Urinary bladder (tissue), 4 donors: ENCODE measurements at places on chromosomes 6 and 20. TPM values are rescaled to one million over a fixed set of nuclear protein-coding genes. Genes with fewer than 3 reads are reported as not detected.

The OPRM1 gene
- polyA plus RNA-seq: 0.09 TPM

The COL19A1 gene
- polyA plus RNA-seq: 4.6 TPM

- no peak for DNase-seq
These were observed 31.7 kb upstream of the CCN5 start for GRCh38 chr20:44683263-44684046.

The PDYN gene
- polyA plus RNA-seq: not detected

DNA sequence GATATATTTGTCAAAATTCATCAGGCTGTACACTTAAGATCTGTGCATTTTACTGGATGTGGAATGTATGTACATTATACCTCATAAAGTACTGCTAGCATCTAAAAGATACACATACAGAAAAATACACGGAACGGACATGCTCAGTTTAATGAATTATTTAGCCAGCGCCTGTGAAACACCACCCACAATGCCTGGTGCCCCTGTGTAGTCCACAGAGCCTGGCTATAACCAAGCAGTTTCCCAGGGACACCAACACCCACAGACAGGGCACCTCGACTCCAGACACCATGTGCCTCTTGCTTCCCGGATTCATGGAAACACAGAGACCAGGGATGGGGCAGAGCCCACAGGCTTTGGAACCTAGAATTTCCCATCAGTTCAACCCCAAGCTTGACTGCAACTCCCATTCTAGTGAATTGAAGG lies 17.4 kb upstream of the ARMC12 start:
- DNase-seq: no peak

- DNase-seq: no peak
These were observed 41.5 kb downstream of the FHL5 start for GRCh38 chr6:96604420-96604819.

- DNase-seq: no peak
These were observed 1.1 kb upstream of the LSM14B start for GRCh38 chr20:62120990-62121775.

The PTCHD4 gene
- polyA plus RNA-seq: 0.03 TPM

The IYD gene
- polyA plus RNA-seq: 0.03 TPM

GRCh38 chr6:52871621-52872020 lies 31.0 kb upstream of the GSTA5 start:
- no peak for DNase-seq

The DSP gene
- polyA plus RNA-seq: 4.3 TPM

The SOX18 gene
- 66.0 TPM for polyA plus RNA-seq

DNA sequence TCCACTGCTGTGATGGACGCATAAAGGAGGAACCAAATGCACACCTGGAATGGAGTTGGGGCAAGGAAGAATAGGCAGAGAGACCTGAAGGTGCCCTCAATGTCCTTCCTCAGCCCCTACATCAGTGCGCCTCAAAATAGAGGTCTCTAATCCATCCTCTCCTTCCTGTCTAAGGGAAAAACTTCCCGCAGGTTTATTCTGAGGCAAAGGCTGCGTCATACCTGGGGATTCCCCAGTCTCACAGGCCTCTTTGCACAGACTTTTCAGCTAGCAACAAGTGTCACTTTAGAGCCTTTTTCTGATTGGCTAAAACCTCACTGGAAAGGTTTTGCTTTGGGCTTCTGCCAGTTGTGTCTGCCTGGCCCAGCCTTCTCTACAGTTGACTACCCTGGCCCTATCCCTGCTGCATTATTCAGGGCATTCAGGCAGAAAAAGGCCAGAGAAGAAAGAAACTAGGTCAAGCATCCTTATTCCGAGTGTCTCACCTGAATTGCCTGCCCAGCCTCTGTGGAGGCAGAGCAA lies 1.8 kb upstream of the HLA-DQB1 start:
- no peak for DNase-seq

GRCh38 chr6:158894193-158894592 lies 75.0 kb upstream of the EZR start:
- DNase-seq: peak; percentile 68

DNA sequence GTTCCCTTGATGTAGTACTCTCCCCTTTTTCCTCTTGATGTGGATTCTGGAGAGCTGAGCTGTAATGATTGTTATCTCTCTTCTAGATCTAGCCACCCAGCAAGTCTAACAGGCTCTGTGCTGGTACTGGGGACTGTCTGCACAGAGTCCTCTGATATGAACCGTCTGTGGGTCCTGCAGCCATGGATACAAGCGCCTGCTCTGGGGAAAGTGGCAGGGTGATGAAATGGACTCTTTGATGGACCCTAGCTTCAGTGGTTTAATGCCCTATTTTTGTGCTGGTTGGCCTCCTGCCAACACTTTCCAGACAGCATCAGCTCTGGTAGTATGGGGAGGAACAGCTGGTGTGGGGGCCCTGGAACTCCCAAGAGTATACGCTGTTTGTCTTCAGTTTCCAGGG lies 216.3 kb downstream of the ADGRG6 start:
- no peak for DNase-seq

The SLC24A3 gene
- polyA plus RNA-seq: 20.5 TPM
